ENCODE measurements at places on chromosomes 12 and 14.

- DNase-seq, result no peak
Observed at GRCh38 chr12:112616469-112617152, 174.9 kb upstream of the RPH3A start.

GRCh38 chr12:54052438-54053002 lies 1.1 kb upstream of the HOXC4 start:
- DNase-seq, result no peak

DNA sequence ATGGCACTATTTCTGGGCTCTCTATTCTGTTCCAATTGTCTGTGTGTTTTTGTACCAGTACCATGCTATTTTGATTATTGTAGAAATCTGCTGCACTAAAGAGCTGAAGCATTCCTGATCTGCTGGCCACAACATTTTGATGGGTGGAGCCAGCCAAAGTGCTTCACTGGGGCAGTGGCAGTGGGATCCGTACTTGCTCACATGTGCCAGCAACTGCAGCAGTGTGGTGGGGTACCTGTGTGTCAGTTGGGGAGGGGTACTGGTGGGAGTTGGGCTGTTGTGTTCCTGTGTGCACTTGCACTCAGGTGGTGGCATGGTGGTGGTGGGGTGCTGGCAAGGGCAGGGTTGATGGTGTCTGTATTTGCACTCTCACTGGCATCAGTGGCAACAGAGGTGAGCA lies 204.6 kb upstream of the ALG10 start:
- no peak for DNase-seq

DNA sequence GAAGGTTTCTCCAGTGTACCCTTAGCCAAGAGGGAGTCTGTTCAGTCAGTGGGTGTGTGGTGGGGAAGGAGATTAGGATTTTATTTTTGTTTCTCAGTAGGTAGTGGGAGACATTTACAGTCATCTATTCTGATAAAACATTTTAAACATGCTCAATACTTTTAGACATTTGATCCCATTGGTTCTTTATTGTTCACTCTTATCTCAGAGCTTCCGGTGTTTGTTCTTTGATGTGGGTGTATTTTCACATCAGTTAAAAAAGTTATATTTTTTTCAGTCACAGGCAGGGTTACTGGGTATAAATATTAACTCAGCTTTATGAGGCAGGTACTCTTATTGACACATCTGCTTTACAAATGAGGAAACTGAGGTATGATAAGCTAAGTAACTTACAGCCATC lies 43.3 kb upstream of the LRRK2 start:
- no peak for DNase-seq

DNA sequence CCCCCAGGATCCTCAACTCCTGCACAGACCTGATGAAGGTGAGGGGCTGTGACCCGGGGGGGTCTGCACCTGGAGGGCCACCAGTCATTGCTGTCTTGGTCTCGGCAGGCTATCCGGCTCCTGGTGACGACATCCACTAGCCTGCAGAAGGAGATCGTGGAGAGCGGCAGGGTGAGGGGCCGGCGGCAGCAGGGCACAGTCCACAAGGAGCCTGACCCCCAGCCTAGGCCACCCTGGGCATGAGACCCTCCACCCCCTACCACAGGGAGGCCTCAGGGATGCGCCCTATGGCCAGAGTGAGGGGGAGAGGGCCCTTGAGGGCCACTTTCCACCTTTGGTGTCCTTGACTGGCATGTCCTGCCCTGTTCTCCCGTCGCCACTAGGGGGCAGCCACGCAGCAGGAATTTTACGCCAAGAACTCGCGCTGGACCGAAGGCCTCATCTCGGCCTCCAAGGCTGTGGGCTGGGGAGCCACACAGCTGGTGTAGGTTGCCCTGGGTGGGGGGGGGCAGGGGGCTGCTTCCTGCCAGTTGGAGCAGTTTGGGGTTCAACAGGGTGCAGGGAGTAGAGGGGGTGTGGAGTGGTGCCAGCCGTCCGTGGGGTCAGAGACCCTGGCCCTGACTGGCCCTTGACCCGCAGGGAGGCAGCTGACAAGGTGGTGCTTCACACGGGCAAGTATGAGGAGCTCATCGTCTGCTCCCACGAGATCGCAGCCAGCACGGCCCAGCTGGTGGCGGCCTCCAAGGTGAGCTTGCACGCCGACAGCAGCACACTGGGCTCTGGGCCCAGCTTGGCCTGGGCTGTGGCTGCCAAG lies 25.0 kb downstream of the HIP1R start:
- peak; percentile 92 for DNase-seq

DNA sequence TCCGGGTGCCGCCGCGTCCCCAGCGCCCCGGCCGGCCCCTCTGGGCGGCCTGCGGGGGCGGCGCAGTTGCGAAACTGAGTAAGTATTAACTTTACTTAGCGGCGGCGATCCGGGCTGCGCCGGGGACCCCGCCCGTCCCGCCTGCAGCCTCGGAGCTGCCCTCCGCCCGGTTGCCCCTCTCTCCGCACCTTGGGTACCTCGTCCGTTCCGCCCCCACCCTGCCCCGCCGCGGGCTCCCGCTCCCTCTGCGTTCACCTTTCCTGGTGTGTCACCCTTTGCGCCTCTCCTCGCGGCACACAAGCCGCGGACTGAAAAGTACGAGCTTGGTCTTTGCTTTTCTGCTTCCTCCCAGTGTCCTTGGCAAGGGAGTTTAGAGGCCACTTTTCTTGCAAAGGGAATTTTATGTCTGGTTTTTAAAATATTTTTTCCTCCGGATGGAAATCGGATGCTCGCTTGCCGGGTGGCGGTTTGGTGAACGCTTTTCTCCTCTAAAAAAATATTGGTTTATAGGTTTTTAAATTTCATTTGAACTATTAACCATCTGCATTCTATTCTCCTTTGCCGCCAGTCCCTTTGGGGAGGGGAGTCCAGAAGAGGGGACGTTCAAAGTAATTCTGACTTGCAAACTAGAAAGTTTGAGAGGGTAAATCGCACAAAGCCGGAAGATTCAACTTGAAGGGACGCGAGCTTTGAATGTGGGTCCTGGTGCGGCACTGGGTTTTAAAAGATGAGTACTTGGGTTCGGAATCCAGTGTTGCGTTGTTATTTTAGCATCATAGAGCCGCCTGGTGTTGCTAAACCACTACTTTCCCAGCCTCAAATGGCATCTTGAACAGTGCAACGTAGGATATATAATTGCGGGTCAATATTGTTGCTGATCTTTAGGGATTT lies 834 bp downstream of the RASSF8 start:
- DNase-seq, result no peak

DNA sequence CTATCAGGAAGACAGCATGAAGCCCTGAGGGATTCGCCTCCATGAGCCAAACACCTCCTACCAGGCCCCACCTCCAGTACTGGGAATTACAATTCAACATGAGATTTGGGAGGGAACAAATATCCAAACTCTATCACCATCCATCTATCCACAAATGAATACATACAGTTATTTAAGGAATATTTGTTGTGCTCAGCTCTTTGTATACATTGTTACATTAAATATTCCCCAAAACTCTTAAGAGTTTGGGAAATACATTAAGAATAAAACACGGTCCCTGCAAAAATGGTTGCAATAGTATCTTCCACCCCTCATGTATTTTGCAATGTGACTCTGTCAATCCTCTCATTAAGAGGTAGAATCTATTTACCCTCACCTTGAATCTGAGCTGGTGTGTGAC lies 109.8 kb upstream of the PLXNC1 start:
- DNase-seq, result no peak

All from head of caudate nucleus (tissue), 42 donors.